ENCODE measurements at places on chromosomes 12 and 14. TPM values are rescaled to one million over a fixed set of nuclear protein-coding genes. Genes with fewer than 3 reads are reported as not detected.

Gene TAS2R20
- 1.7 TPM for total RNA-seq

DNA sequence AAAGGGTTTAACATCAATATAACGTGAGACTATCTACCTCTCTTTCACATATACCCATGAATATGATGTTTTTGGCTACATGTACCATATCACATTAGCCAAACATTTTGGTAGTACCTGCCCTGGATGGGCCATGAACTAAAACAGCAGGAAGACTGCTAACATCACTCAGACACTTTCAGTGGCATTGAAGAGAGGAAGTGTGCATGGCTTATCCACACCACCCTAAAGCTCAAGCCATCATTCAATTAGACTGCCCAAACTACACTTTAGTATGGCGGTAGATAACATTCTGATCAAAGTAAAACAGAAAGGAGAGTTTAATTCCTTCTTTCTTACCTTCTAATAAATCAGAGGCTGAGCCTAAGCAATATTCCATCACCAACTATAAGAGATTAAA lies 103.0 kb downstream of the PEBP1 start:
- no peak for DNase-seq
- peaks cover 10% of the 10 kb centered on the region for H3K36me3 ChIP-seq
- no peaks in the 10 kb centered on the region for H3K27me3 ChIP-seq
- no peak overlapping the region for H3K4me3 ChIP-seq
- peak overlapping the region; percentile 79 for H3K27ac ChIP-seq

GRCh38 chr12:45577844-45578399 lies 151.6 kb upstream of the ARID2 start:
- no peak overlapping the region for H3K4me3 ChIP-seq
- peaks cover 6% of the 10 kb centered on the region for H3K4me1 ChIP-seq
- H3K36me3 ChIP-seq = no peaks in the 10 kb centered on the region
- H3K27ac ChIP-seq = no peak overlapping the region
- peaks cover 10% of the 10 kb centered on the region for H3K27me3 ChIP-seq

DNA sequence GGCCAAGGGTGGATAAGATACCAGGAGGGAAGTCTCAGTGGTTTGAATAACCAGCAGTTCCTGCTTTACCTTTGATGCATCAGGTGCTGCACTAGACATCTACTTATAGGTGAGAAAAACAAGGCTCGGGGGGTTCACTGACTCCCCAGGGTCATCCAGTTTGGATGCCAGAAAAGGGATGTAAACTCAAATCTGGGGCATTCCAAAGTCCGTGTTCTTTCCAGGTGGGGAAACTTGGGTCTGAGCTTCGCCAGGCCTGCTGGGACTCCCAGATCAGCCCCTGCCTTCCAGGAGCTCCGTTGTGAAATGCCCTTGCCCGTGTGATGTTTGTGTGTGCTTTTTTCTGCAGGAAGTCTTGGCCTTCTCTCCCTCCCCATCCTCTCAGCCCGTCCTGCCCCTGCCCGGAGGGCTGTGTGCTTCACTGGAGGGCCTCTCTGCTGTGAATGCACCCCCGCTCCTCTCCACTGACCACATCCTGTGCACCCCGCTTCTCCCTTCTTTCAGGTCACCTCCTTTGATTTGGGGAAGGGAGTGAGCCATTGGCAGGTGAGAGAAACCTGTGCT lies 42.1 kb downstream of the TSPAN9 start:
- no peak overlapping the region for H3K4me3 ChIP-seq
- no peak for DNase-seq
- H3K27me3 ChIP-seq = peaks cover 51% of the 10 kb centered on the region
- H3K27ac ChIP-seq = no peak overlapping the region

- no peak overlapping the region for H3K27ac ChIP-seq
- peaks cover 5% of the 10 kb centered on the region for H3K27me3 ChIP-seq
- no peak overlapping the region for H3K4me3 ChIP-seq
- H3K36me3 ChIP-seq = peaks cover under 1% of the 10 kb centered on the region
Observed at GRCh38 chr12:127421614-127422013, 845.4 kb upstream of the TMEM132C start.

Gene TBX5
- not detected for total RNA-seq

Gene MYF6
- not detected for total RNA-seq

Gene TAS2R10
- not detected for total RNA-seq

Gene KLRG1
- 9.9 TPM for total RNA-seq

Gene PMCH
- not detected for total RNA-seq

Gene CCDC184
- 7.5 TPM for total RNA-seq

DNA sequence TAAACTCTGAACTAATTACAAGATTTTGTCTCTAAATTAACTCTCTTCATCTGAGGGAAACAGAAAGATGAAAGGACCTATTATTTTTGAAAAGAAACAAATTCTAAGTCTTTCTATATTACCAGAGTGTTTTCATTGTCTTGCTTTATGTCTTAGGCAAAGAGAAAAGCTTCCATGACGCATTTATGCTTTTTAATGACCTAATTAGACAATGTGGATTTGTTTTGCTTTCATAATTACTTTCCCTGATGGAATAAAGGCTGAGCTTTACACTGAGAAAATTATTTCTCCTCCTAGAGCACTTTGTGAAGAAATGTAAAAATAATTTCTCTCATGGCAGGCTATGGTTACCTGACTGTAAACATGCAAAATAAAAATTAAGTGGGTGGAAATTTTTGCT lies 138.0 kb upstream of the SLCO1C1 start:
- H3K4me3 ChIP-seq = no peak overlapping the region
- H3K4me1 ChIP-seq = no peaks in the 10 kb centered on the region
- H3K36me3 ChIP-seq = no peaks in the 10 kb centered on the region

GRCh38 chr12:111268738-111269572 lies 99.9 kb downstream of the PHETA1 start:
- no peaks in the 10 kb centered on the region for H3K36me3 ChIP-seq
- DNase-seq = no peak
- H3K4me3 ChIP-seq = no peak overlapping the region
- no peak overlapping the region for H3K27ac ChIP-seq
- peaks cover 4% of the 10 kb centered on the region for H3K4me1 ChIP-seq

- no peaks in the 10 kb centered on the region for H3K36me3 ChIP-seq
- H3K27ac ChIP-seq = no peak overlapping the region
- no peaks in the 10 kb centered on the region for H3K27me3 ChIP-seq
- DNase-seq = no peak
Observed at GRCh38 chr12:24175929-24176328, 226.5 kb upstream of the SOX5 start.

Gene RNASE1
- not detected for total RNA-seq

Gene CABP1
- not detected for total RNA-seq

GRCh38 chr14:81093651-81094050 lies 127.1 kb downstream of the GTF2A1 start:
- peaks cover 2% of the 10 kb centered on the region for H3K36me3 ChIP-seq
- H3K4me3 ChIP-seq = no peak overlapping the region
- H3K27ac ChIP-seq = no peak overlapping the region
- no peaks in the 10 kb centered on the region for H3K4me1 ChIP-seq
- no peak for DNase-seq

DNA sequence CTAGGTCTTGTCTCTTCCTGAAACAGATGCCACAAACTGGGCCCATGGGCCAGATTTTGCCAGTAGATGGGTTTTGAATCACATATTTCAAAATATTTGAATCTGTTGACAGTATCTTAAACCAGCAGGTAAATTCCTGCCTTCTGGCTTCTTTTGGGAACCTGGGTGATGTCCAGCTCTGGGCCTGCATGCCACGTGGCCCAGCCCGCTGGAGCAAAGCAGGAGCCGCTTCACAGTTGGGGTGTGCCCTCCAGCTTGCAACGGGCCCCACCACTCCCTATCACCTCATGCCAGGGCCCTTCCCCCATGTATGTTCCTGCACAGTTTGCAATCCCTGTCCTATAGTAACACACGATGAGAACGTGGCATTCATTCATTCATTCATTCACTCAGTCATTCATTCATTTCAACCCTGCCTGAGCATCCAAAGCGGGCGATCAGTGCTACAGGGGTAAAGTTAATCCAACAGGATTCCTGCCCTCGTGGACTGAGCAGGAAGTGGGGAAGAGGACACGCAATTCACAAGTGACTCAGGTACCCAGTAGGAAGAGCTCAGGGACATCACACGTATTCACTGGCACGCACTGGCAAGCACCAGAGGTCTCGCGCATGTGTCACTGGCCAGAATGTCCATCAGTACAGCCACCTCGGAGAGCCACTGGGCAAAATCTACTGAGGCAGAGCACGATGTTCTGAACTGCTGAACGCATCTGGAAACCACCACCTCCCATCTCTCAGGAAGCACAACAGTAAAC lies 27.8 kb downstream of the SCARB1 start:
- no peak for DNase-seq
- no peaks in the 10 kb centered on the region for H3K27me3 ChIP-seq
- H3K27ac ChIP-seq = no peak overlapping the region
- H3K36me3 ChIP-seq = no peaks in the 10 kb centered on the region
- peaks cover 4% of the 10 kb centered on the region for H3K4me1 ChIP-seq

DNA sequence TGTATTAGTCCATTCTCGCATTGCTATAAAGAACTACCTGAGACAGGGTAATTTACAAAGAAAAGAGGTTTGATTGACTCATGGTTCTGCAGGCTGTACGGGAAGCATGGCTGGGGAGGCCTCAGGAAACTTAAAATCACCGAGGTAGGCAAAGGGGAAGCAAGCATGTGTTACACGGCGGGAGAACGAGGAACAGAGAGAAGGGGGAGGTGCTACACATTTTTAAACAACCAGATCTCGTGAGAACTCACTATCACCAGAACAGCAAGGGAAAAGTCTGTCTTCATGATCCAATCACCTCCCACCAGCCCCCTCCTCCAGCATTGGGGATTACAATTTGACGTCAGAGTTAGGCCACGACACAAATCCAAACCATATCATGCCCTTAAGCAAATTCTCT lies 13.3 kb upstream of the MAX start:
- peaks cover 2% of the 10 kb centered on the region for H3K4me1 ChIP-seq
- H3K27me3 ChIP-seq = no peaks in the 10 kb centered on the region
- peaks cover 2% of the 10 kb centered on the region for H3K36me3 ChIP-seq
- DNase-seq = no peak
- no peak overlapping the region for H3K4me3 ChIP-seq
- H3K27ac ChIP-seq = no peak overlapping the region

DNA sequence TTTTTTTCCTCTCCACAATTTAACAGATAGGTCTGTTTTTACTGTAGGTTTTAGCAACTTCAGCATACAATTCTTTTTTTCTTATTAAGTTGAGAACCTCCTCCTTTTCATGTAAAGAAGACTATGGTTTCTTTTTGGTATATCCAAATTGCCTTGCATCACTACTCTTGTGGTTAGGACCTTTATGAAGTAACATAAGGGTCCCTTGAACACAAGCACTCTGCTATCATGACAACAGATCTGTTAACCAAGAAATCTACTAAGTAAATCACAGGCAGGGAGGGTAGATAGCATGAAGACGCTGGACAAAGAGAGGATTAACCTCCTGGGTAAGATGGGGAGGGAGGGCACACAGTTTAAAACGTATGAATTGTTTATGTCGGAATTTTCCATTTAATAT lies 380.6 kb downstream of the CCDC91 start:
- DNase-seq = no peak
- H3K4me3 ChIP-seq = no peak overlapping the region
- H3K36me3 ChIP-seq = peaks cover 2% of the 10 kb centered on the region
- no peaks in the 10 kb centered on the region for H3K4me1 ChIP-seq
- no peaks in the 10 kb centered on the region for H3K27me3 ChIP-seq

GRCh38 chr12:103422746-103423515 lies 72.8 kb downstream of the C12orf42 start:
- H3K27ac ChIP-seq = no peak overlapping the region
- no peaks in the 10 kb centered on the region for H3K4me1 ChIP-seq
- no peak overlapping the region for H3K4me3 ChIP-seq
- no peaks in the 10 kb centered on the region for H3K36me3 ChIP-seq
- H3K27me3 ChIP-seq = no peaks in the 10 kb centered on the region
- DNase-seq = no peak

DNA sequence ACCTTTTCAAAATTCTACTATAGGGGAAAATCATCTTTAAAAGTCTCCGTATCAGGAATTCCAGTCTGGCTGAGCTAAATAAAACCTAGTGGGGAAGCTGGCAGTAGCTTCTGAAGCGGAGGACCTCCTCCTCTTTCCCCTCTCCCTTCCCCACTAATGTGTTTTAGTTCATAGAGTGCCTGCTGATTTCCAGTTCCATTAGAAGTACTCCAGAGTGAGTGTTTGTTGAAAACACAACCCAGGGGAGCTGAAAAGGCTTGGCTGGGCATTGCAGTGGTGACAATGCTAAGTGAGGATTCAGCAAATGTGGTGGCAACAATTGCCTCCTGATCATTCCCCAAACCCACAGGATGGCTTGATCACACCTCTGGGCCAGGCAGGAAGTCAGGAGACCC lies 144.2 kb upstream of the FRMD6 start:
- peaks cover 2% of the 10 kb centered on the region for H3K36me3 ChIP-seq
- no peak overlapping the region for H3K4me3 ChIP-seq
- no peaks in the 10 kb centered on the region for H3K4me1 ChIP-seq
- no peak for DNase-seq

DNA sequence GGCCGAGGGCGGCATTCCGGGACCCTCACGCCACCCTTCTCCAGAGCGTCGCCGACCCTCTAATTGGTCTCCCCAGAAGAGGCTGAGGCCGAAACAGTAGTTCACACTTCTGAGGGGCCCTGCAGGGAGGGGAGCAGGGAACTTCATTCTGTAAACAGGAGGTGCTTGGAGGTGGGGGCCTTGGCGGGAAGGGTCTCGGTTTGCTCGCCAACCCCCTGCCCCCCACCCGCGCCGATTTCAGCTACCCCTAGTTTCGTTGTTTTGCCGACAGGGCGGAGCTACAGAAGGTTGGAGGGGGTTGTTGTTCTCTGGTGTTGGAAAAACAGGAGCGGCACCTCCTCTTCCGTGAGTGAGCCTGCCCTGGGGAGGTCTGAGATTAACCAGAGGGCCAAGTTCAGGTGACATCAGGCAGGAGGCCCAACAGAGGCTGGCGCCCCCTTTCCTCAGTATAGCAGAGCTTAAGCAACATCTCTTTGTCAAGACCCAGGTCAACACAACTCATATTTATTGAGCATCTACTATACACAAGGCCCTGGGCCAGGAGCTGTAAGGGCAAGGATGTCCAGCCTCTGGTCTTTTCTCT lies 682 bp downstream of the ERBB3 start:
- no peaks in the 10 kb centered on the region for H3K36me3 ChIP-seq
- H3K4me1 ChIP-seq = peaks cover 5% of the 10 kb centered on the region
- DNase-seq = no peak
- H3K27ac ChIP-seq = no peak overlapping the region

GRCh38 chr12:82650627-82651337 lies 35.9 kb upstream of the TMTC2 start:
- H3K27ac ChIP-seq = no peak overlapping the region
- H3K4me1 ChIP-seq = peaks cover 7% of the 10 kb centered on the region
- H3K27me3 ChIP-seq = no peaks in the 10 kb centered on the region
- no peak for DNase-seq
- no peaks in the 10 kb centered on the region for H3K36me3 ChIP-seq
- no peak overlapping the region for H3K4me3 ChIP-seq

Gene HPD
- not detected for total RNA-seq

GRCh38 chr12:106048016-106048415 lies 90.7 kb downstream of the NUAK1 start:
- no peak for DNase-seq
- H3K4me3 ChIP-seq = no peak overlapping the region
- no peak overlapping the region for H3K27ac ChIP-seq
- H3K27me3 ChIP-seq = peaks cover 47% of the 10 kb centered on the region
- no peaks in the 10 kb centered on the region for H3K36me3 ChIP-seq

- peaks cover 2% of the 10 kb centered on the region for H3K36me3 ChIP-seq
- no peaks in the 10 kb centered on the region for H3K27me3 ChIP-seq
- no peak for DNase-seq
Observed at GRCh38 chr14:35986219-35986573, 160.1 kb downstream of the BRMS1L start.
